ENCODE measurements at places on chromosomes 12 and 14.

GRCh38 chr14:64112867-64113678 lies 181.1 kb downstream of the ESR2 start:
- DNase-seq: no peak

- peak; percentile 55 for DNase-seq
Measured at GRCh38 chr14:68911594-68912227, 67.4 kb downstream of the ACTN1 start.

DNA sequence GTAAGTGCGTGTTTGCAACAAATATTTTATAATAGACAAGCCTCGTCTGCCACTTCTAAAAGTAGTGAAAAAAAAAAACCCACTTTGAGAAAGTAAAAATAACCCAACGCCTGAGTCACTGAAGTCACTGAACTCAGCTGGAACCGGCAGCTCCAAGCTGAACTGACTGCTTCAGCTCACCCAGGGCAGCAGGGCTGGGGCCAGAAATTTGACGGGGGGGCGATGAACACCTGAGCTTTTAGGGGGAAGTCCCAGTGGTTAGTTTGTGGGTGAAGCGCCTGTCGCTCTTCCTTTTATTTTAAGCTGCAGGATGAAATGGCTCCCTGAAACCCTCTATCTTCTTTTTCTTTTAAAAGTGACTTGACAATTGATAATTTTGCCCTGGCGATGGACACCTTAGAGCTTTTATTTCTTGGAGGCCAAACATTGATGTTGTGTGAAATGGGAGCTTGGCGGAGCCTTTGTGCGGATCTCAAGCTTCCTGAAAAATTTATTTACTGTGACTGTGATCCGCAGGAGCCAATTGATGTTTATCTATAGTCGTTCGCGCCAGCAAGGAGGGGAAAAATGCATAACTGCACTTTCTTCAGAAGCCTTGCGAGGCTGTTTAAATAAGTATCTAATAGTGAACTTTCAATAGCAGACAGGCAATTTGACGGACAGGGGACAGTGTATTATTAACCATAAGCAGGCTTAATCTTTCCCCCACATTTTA lies 173.2 kb upstream of the MYL2 start:
- DNase-seq: peak; percentile 63

GRCh38 chr12:91937706-91938105 lies 207.9 kb downstream of the BTG1 start:
- DNase-seq: no peak

DNA sequence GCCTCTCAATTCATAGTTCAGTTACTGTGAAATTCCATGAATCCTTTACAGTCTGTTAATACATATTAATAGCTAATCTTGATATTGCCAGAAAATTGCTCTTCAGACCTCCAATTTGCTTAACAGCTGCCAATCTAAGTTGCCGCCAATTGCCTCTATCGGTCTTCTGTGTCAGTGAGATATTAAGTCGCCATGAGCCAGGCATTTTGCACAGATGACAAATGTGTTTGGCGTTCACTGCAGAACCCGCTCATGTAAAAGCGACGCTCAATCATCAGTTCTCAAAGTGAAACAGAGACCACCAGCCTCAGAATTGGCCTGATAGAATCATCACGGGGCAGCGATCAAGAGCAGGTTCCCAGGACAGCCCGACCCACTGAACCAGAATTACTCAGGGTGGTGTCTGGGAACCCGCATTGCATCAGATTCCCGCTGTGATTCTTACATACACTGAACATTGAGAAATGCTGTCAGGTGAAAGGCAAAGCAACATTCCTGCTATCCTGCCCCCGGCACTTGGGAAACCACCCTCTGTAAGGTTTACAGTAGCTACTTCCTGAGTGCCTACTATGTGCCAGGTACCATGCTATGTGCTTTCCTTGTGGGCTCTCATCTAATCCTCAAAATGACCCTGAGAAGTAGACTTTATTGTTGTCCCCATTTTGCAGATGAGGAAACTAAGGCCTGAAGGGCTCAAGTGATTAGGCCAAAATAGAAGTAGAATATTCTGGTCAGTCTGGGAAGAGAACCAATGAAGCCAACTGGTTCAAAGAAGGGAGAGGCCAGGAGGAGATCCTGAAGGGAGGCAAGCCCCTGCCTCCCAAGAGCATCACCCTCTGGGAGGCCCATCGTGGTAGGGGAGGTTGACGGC lies 216.4 kb downstream of the SLC41A2 start:
- DNase-seq: no peak

GRCh38 chr14:31949709-31950108 lies 127.4 kb upstream of the ARHGAP5 start:
- DNase-seq: no peak

- no peak for DNase-seq
Measured at GRCh38 chr14:59275668-59276067, 87.2 kb downstream of the DAAM1 start.

- no peak for DNase-seq
Measured at GRCh38 chr12:22881878-22882385, 257.0 kb downstream of the ETNK1 start.

GRCh38 chr12:84816916-84817695 lies 95.5 kb downstream of the SLC6A15 start:
- DNase-seq: no peak

- DNase-seq: no peak
Measured at GRCh38 chr14:59305231-59305630, 116.8 kb downstream of the DAAM1 start.

DNA sequence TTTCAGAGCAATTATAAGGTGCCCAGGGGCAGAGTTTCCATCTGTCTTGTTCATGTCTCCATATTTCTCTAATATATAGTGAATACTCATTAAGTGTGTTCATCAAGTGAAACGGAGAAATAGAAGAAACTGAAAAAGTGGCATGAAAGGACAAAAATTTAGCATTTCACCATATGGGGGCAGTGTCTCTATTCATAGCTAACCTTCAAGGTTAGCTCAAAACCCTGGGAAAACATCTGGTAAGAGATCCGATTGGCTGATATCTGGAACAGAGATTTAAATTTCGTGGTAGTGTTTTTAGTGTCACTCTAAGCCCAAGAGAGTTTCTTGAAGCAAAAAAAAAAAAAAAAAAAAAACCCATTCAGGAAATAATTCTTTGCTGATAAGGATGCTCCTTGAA lies 367.5 kb downstream of the DAD1 start:
- DNase-seq: peak; percentile 49

DNA sequence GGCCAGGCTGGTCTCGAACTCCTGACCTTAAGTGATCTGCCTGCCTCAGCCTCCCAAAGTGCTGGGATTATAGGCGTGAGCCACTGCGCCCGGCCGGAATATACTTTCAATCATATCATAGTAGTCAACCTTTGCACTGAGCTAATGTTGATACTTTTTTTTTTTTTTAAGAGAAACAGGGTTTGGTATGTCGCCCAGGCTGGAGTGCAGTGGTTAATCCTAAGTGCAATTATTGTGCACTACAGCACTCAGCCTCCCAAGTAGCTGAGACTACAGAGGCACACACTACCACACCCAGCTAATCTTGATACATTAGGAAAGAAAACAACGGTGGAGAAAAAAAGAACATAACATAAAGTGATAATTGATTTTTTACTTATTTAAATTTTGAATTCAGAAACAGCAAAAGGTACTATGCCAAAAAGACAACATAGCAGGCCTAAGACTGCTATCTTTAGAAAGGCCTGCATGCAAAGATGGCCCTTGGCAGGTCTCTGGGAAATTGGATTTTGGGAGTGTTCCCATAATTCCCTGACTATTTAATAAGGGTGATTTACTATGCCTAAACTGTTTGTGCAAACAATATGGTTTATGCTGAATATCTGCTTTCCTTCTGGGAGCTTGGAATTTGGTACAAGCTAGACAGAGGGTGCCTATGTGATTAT lies 15.5 kb downstream of the BTBD7 start:
- no peak for DNase-seq

DNA sequence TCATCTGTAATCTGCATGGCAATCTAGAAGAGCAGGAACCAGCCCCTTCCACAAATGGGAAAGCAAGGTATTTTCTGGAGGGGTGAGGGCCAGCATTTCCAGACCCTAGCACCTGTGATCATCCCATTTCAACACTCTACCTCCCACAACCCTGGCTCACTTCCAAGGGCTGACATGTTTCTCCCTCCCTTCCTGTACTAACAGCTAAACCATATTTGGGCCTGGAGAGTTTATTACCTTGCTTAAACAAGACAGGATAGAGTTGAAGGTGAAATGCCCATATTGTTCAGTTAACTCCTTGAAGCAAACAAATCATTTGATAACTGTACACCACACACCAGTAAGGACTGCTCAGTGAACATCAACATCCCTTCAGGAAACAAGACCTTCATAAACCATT lies 158.4 kb downstream of the PPM1H start:
- no peak for DNase-seq

DNA sequence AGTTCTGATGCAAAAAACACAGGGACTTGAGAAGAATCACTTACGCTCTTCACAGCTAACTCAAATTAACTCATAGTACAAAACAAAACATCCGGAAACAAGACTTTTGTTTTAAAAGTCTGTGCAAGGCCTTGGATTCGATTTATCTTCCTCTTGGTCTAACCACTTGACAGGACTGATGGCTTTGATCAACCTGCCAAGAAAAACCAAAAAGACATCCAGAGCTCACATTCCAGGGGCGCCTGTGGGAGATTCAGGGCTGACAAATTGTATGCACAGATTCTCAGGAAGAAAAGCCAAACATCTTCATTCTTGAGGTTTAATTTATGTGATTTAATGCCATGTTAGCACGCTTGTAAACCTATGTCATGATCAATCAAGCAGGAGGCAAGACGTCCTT lies 129.1 kb upstream of the TMCC3 start:
- no peak for DNase-seq

DNA sequence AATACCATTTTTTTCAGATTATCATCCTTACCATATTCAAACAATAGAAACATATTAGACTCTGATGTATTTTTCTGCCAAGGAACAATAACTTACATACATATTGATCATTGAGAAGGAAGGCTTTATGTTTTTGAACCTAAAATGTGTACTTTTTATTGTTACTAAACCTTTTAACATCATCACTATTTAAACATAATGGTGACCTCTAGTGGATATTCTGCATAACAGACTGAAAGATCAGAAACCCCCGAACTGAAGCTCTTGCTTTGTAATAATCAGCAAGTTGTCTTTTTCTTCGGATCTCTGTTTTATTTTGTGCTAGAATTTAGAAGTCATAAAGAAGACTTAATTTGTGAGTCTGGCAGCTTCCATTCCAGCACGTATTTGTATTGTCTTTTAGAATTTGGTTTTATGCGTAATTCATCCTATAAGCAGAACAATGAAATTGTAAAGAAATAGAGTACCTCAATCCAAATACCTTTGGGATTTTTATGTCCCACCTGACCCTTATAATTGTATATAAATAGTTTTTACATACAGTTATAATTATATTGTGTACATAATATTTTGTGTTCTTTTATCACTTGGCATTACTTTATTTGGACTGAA lies 125.9 kb upstream of the ATF1 start:
- peak; percentile 65 for DNase-seq

GRCh38 chr12:94832105-94832504 lies 171.4 kb downstream of the NDUFA12 start:
- DNase-seq: no peak

DNA sequence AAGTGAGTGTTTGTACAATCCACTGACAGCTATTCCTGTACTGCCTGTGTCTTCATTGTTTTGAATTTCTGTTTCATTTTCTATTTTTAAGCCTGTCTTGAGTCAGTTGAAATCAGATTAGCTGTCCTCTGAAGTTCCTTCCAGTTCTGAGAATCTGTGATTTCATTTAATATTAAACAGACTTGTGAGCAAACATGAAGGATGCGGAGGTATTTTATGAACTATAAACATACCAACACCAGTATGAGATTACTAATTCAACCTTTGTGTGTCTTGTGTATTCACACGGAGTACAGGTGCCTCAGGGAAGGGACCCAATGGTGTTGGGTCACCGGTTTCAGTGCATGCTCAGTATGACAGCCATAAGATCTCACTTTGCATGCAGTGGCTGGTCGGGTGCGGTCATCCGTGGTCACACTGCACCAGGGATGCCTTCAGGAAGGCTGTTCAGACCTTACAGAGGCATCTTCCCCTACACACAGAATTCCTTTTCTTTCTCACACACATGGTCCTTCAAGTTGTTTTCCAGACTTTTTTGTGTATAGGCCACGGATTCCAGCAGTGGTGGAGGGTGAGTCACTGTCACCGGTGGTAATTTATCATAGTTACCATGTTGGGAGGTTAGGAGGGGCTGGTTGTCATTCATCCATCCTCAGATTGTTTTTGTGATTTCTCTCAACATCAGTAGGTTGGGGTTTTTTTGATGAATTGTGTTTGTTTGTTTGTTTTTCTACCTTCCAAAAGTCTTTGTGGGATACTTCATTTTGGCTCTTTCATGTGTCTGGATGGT lies 103.0 kb upstream of the SFSWAP start:
- DNase-seq: no peak

- no peak for DNase-seq
Measured at GRCh38 chr14:71061458-71061857, 154.2 kb downstream of the PCNX1 start.

DNA sequence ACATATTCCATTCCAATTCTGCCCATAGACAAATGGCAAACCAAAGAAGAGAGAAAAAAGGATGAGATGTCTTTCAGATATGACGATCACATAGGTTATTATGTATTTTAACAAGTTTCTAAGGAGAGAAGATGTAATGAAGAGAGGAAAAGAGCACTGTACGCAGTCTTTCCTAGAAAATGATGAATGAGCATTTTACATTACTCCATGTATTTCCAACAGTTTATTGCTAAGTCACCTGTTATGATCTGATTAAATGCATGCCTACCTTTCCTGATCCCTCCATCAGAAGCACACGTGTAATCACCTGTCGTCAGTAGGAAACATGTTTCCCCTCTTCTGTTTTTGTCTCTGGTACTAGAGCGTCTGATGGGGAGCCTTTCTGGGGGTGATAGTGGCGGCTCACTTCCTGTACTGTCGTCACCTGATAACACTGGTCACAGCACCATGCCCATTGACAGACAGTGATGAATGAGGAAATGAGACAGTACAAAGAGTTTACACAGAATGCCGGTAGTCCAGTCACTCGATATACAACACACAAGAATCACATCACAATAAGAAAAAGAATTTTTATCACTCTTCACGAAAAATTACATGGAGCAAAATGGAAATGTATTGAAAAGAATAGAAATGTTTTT lies 161.6 kb downstream of the KCNC2 start:
- DNase-seq: no peak

GRCh38 chr14:74221741-74222140 lies 17.5 kb upstream of the VSX2 start:
- no peak for DNase-seq
